ENCODE measurements at places on chromosomes 7 and 10.

DNA sequence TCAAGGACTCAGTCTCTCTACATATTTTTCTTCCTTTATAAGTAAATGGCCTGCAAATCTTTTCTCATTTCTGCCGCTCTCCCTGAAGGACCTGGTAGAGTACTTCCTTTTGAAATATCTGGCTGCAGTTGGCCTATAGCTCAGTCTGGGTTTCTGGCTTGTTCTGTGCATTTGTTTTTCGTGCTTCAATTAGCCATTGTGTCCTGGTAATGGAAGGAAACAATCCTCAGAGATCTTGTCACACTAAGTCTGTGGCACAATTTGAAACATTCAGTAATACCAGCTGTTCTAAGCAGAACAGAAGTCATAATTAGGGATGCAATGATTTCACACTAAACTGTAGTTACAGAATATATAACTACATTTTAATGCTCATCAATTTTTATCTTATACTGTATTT is 545.0 kb downstream of the NRG3 start:
- DNase-seq = no peak

DNA sequence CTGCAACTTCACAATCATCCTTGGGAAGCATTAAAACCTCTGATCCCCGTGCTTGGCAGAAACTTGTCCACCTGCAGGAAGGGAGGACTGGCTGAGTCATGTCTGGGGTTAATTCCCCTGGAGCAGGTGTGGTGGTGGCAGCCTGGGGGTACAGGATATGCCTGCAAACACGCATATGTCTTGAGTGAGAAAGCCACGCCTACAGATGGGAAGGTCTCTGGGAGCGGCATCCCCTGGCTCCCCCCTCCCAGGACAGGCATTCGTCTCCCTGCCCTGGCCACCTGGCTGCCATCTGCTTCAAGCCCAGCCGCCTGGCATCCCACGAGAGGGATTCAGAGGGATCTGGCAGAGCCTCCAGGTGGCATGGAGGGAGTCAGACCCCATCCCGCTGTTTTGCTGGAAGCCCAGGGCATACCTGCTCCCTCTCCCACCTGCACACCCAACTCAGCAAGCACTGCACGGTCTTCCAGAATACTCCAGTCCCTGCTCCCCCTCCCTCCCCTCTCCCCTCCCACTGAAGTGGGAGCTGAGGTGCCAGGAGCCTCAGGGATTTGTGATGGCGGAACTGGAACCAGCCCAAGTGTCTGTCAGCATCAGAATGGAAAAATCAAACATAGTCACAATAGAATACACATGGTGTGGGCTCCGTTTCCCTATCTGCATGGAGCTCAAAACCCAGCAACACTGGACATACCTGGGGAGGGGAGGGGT is 61.0 kb downstream of the CAMK2B start:
- DNase-seq = no peak

- no peak for DNase-seq
These were observed 273.6 kb upstream of the KLF6 start for GRCh38 chr10:4058514-4059029.

DNA sequence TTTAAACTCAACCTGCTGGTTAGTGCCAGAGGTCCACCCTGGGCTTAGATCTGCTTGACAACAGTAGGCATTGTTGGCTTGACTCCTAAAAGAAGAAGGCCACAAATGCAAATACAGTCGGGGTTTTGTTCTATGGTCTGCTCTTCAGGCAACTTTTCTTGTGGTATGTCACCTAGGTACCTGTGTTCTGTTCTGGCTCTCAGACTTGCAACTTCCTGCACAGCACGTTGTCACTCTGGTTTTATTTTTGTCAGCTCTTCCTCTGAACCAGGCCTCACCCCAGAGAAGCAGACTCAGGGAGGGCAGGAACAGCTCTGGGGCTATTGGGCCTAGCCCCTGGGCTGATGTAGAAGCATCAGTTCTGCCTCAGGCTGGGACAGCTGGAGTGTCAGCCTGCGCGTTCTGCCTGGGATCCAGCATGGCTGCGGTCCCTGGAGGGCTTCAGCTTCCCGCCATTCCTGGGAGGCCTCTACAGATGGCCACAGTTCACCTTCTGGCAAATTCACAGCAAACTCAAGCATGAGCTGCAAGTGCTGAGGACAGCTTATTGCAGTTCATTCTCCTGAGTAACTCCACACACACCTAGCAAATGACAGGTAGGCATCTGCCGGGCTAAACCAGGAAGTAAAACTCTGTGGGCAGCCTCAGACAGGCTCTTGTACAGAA is 11.0 kb upstream of the PDCD4 start:
- DNase-seq = no peak

DNA sequence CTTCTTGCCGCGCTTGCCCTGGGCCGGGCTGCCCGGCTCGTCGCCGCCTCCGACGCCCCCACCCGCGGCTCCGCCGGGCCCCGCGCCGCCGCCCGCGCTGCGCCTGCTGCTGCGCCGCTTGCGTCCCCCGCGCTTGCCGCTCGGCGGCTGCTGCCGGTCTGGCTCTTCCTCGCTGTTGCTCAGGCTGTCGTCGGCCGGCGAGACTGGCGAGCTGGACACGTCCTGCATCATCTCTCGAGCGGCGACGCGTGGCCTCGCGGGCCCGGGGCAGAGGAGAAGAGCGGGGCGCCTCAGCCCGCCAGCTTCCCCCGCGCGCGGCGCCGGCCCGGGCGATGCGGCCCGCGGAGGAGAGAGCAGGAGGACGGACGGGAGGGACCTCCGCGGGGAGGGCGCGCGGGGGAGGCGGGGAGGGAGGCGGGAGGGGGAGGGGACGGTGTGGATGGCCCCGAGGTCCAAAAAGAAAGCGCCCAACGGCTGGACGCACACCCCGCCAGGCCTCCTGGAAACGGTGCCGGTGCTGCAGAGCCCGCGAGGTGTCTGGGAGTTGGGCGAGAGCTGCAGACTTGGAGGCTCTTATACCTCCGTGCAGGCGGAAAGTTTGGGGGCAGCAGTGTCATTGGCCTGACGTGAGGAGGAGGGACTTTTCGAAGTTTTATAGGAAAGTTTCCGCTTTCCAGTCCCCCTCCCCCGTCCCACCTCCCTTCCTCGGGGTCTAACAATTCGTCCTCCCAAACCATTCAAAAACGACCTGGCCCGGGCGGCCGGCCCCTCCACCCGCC is at the start of gene TWIST1:
TWIST1 (minus strand) TSS at position 546 of the 779 bp plus-strand sequence; CDS start at position 231, 315 bp downstream.
- peak; percentile 57 for DNase-seq

DNA sequence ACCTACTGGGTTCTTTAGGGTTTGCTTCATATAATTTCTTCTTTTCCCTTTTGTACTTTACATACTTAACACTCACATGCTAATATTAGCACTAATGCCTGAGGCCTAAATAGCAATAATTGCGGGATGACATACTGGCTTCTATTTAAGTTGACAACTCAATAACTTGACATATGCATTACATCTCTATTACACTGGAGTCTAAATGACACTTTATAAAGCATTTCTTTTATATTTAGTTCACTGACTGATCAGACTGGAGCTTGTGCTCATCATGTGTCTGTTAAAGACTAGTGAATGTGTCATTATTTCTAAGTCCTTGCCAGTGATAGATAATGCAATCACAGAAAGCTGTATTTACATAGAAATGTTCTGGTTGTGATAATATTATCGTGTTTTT is 472.1 kb upstream of the SEMA3A start:
- no peak for DNase-seq

GRCh38 chr7:159218607-159219006 is 73.9 kb upstream of the VIPR2 start:
- DNase-seq = no peak

DNA sequence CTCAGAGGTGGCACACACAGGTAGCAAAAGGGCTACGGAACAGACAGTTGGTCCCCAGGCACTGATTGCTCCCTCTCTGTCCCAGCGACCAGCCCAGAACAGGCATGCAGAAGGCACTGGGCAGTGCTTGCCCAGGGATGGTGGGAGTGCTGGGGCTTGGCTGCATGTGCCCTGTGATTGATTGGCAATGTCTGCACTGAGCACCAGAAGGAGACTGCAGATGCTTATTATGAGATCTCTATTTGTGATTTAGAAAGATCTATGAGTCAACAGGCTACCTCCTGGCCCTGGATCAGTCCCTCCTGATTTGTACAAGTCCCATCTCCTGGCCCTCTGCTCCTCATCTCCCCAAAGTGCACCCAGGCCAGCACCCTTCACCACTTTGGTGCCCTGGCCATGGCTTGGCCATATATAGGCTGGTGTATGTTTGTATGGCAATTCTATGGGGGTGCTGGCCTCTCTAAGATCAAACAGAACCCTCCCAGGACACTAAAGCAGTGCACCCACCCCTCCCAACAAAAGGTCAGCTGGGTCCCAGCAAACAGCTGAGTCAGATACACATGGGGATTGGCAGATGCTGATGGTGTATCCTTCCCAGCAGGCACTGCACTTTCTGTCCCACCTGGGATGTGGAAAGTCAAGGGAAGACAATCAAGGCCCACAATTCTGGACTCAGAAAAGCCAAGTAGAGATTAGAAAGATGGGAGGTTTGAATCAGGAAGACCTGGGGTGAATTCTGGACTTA is 30.9 kb downstream of the CAMK2B start:
- DNase-seq = no peak

DNA sequence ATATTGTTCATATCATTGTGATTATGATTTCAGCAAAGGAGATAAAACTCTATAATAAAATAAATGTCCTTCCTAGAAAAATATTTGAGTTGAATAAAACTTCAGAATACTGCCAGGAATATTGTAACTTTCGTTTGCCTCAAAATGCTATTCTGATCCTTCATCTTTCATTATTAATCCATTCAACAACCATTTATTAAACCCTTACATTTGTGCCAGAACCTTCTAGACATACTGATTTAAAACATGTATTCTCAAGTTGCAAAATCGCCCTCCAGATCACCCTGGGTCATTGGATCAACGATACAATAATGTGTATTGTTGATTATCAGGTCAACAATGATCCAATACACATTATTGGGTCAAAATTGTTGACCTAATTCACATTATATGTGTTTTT is 759.8 kb downstream of the CNTNAP2 start:
- no peak for DNase-seq

DNA sequence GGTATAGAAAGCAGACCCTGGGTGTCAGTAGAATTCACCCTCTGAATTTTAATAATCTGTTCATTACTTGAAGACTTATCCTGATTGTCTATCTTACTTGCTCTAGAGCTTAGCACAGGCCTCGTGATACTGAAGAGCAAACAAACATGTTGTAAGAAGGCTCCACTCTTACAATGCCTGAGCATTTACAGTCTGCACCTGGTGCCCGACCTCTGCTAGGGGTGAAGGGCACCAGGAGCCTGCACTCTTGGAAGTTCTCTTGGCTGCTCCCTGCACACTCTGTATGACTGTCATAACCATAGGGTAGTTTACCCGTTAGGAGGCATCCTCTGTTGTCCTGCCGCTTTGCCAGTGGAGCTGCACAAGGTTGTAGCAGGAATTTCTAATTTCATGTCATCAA is 91.3 kb upstream of the NPY start:
- no peak for DNase-seq

DNA sequence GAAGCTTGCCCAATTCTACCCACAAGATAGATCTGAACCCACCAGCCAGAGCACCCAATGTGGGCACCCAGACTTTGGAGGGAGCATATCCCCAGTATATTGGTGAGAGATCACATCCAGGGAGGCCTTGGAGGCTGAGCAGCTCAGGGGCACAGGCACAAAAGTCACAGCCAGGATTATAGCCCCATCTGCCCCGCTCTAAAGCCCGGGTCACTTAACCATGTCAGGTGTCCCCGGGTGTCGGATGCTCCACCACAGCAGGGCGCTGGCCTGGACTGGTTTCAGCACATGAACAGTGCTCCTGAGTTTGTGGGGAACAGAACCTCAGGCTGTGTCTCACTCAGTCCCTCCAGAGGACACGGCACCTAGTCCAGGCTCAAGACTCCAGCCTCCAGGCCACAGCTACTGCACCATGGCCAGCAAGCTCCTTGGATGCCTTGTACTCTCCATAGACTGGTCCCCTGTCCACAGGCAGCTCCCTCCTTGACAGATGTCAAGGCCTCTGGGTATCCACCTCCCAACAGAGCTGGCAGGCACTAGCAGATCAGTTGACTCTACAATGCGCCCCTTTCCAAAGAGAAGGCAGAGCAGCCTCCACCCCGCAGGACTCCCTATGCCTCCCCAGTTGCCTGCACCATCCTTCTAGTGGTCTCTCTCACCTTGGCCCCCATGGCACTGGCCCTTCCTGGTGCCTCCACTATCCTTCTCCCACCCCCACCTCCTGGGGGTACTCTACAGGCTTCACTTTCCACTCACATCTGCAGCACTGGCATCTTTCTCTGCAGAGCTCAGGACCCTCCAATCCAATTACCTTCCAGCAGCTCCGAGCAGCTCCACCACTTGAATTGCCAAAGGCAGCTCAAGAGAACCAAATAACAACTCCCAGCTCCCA is 306.0 kb downstream of the GRID1 start:
- DNase-seq = no peak

- no peak for DNase-seq
These were observed 8.6 kb downstream of the POLD2 start for GRCh38 chr7:44114586-44115310.

DNA sequence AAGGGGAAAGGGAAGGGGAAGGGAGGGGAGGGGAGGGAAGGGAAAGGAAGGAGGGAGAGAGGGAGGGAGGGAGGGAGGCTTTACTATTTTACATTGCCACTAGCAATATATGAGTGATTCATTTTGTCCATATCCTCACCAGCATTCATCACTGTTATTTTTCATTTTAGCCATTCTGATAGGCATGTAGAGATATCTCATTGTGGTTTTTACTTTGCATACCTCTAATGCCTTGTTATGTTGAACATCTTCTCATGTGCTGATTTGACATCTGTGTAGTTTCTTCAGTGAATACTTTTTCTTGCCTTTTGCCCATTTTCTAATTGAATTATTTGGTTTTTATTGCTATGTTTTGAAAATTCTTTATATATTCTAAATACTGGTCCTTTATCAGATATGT is 52.7 kb downstream of the GCC1 start:
- DNase-seq = no peak

- no peak for DNase-seq
These were observed 1222.6 kb upstream of the LRRN3 start for GRCh38 chr7:109868215-109868860.

- no peak for DNase-seq
These were observed 18.1 kb downstream of the LSM8 start for GRCh38 chr7:118202061-118202460.

- DNase-seq = no peak
These were observed 11.0 kb downstream of the HIBADH start for GRCh38 chr7:27651702-27652101.

- no peak for DNase-seq
These were observed 130.3 kb downstream of the NRF1 start for GRCh38 chr7:129741743-129742213.

- no peak for DNase-seq
These were observed 17.8 kb upstream of the PDLIM1 start for GRCh38 chr10:95308389-95309302.

DNA sequence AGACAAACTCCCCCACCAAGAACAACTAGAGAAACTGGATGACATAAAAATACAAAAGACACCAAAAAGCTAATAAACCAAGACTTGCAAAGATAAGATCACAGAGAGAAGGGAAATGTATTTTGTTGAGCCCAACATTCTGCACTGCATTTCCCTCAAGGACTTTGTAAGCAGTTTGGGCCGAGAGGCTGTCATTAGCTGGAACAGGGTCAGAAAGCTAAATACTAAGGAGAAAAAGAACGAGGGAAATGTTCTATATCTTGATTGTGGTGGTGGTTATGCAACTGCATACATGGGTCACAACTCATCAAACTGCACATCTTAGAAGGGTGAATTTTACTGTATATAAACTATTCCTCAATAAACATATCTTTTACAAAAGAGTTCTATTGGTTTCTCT is 315.0 kb downstream of the IPMK start:
- no peak for DNase-seq

- DNase-seq = no peak
These were observed 90.3 kb upstream of the FAM133B start for GRCh38 chr7:92680442-92680841.

Measured in neuronal stem cell (in vitro differentiated cells).